ENCODE measurements at places on chromosomes 5 and 9.

DNA sequence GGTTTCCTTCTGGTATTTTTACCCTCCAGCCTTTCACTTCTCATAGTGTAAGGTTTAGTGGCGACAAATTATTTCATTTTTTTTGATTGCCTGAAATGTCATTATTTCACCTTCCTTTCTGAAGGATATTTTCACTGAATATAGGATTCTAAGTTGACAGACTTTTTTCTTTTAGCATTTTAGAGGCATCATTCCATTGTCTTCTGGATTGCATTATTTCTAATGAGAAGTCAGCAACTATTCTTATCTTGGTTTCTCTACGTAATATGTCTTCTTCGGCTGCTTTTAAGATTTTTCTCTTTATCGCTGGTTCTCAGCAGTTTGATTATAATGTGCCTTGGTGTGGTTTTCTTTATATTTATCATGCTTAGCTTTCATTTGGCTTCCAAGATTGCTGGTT lies 194.2 kb downstream of the GAPVD1 start:
- DNase-seq = no peak

GRCh38 chr5:113950186-113950585 lies 411.7 kb upstream of the KCNN2 start:
- DNase-seq = no peak

DNA sequence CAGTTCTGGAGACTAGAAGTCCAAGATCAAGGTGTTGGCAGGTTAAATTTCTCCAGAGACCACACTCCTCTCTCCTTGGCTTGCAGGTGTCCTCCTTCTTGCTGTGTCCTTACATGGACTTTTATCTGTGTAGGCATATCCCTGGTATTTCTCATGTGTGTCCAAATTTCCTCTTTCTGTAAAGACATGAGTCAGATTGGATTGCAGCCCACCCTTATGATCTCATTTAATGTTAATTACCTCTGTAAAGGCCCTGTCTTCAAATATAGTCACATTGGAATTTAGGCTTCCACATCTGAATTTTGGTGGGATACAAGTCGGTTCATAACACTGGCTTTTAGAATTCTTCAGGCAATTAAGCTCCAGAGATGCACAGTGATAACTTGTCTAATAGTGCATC lies 322.2 kb upstream of the GRIA1 start:
- no peak for DNase-seq

DNA sequence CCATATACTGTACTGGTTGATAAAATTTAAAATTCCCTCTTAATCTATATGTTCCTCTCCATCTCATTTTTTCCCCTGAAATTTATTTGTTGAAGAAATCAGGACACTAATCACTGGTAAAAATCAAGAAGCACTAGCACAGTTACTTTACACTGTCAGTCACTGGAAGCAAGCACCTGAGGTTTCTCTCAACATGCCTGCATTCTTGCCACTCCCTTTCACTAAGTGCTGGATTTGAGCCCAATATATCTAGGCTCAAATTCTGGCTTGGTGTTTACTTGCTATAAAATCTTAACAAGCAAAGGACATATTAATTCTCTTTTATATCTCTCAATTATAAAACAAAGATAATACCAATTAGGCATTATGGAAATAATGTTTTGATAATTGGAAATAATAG lies 58.6 kb downstream of the DIAPH1 start:
- DNase-seq = no peak

DNA sequence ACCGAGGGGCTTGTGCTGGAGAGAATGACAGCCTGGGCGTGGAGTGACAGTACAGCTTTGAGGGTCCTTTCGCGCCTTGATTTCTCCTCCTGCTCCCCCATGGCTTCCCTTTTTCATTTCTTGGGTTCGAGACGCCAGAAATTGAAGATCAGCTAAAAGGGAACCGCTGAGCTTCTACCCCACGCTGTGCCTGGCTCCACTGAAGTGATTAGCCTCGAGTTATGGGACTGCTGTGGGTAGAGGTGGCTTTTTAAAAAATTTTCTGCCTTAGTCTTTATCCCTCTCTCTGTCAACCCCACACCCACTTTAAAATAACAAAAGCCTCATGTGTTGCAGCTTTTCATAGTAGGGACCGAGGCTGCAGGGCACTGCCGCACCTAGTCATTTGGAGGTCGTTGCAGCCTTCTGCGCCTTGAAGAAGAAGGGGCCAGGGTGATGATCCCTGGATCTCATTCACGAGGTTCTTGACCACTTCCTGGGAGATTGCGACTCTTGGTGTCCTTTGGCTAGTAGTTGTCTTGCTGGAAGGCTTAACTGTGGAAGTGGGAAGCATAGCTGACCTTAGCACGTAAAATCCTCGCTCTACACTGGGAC lies 603 bp downstream of the PPIP5K2 start:
- peak; percentile 8 for DNase-seq

All from NCI-H526 treated with DMSO at 0.1 percent for 48 hours (cell line).